ENCODE measurements at places on chromosomes 6 and 20.
A peak's percentile ranks its signal among the peaks of the same experiment; 100 is the strongest.

DNA sequence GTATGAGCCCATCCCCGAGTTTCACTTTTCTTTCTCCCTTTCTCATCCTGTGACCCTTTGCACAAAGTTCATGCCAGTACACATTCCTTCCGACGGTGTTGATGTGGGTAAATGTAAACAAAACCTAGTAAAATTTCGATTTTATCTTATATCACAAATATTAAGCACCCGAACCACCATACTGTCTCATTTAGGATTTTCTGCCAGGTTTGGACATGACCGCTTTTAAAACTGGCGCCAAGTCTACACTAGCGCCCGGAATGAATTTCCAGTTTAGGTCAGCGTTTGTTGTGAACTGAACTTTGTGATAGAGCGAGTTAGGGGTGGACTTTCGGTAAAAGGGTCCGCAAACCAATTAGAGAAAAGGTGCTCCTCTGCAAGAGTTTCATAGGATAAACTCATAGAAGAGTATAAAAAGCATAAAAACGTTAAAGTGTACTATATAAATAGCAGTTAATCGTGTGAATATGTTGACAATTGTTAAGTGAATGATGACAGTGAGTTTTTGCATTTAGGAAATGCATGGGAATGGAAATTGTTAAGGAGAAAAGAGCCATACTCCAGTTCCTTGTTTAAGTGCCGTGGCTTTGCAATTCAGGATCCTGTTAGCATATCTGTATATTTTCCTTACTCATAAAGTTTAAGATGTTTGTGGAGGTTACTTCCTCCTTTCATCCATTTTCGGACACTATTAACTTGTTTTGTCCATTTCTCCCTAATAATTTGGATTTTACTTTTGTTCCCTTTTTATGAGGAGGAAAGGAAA, 937 bp downstream of the AKAP7 start:
- DNase-seq: peak; percentile 51

DNA sequence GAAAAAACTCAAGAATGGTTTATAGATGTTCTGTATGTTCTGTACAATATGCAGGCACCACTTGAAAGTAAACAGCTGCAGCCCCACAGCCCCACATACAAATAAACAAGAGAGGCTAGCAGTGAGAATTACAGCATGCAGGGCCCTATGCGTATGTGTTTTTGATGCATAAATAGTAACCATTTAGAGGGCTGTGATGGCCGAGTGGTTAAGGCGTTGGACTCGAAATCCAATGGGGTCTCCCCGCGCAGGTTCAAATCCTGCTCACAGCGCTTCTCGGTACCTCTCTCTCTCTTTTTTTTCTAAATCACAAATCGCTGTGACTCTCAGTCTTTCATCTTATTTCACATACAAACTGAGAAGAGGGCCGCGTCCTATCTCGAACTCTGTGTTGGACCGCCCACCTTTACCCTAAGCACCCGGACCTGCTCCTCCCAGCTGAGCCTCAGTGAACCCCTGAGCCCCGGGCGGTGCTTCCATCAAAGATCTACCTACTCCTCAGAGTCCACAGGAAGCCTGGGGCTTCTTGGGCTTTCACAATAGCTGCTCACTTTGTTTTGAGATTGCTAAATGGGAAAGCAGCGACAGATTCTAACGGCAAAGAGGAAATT, 37.7 kb upstream of the PRSS16 start:
- no peak for DNase-seq

- no peak for DNase-seq
Measured at GRCh38 chr6:5442319-5442718, 181.0 kb downstream of the FARS2 start.

DNA sequence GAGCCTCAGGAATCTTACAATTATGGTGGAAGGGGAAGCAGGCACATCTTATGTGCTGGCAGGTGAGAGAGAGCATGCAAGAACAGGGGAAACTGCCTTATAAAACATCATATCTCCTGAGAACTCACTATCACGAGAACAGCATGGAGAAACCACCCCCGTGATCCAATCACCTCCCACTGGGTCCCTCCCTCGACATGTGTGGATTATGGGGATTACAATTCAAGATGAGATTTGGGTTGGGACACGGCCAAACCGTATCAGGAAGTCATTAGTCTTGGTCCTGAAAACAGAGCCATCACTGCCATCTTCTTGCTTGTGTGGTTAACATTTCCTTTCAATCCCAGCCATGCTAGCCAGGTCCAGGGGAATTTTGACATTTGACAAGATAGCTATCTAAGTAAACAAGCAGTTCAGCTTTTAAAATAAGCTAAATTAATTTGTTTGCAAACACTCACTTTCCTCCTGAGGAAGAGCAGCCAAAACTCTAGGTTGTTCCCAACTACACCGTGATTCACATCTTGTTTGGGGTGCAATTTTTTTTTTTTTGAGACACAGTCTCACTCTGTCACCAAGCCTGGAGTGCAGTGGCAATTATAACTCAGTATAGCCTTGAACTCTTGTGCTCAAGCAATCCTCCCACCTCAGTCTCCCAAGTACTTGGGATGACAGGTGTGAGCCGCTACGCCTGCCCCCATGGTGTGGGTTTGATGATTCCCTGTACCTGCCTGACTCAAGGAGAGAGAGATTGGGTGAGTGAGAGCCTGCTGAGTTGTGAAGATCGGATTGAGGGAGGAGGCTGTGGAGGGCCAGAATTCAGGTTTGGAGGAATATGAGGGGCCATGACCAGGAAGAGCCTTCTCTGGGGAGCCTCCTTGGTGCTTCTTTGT, 13.0 kb upstream of the PPP1R14C start:
- no peak for DNase-seq

DNA sequence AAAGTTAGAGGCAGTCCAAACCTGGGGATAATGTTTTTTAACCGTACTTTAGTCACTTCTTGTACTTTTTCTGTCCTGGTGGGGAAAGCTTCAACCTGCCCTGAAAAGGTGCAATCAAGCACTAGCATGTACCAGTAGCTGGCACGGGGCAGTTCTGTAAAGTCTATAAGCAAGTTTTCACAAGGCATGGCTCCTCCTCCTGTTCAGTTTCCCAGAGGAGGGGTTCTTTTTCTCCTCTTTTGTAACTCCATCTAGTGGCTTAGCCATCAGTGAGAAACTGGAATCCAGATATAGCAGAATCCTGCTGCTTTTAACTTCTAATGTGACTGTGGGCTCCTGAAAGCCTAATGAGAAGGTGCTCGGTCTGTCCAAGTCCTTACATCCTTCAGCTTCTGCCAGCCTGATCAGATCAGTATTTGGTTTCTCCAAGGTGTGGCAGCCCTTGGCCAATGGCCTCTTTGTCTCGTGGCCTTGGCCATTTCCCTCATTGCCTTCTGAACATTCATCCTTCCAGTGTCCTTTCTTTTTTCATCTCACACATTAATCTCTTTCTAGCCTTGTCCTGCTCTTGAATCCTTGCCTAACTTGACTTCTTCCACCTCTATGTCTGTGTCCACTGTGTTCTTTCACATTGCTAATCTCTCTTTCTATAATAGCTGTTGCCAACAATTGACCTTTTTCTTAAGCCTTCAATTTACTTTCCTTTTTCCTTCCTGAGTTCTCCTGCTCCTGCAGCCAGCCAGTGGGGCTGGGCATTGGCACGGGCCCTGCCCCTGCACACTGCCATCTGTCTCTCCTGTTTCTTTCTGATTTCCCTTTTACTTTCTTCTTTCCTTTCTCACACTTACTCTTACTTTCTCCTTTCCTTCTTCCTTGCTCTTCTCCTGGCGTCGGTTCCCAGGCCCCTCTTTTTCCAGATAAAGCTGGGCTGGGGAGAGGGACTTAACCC, 222.0 kb upstream of the SYNCRIP start:
- DNase-seq: peak; percentile 52

GRCh38 chr6:112408522-112408921, 61.4 kb downstream of the RFPL4B start:
- DNase-seq: no peak

DNA sequence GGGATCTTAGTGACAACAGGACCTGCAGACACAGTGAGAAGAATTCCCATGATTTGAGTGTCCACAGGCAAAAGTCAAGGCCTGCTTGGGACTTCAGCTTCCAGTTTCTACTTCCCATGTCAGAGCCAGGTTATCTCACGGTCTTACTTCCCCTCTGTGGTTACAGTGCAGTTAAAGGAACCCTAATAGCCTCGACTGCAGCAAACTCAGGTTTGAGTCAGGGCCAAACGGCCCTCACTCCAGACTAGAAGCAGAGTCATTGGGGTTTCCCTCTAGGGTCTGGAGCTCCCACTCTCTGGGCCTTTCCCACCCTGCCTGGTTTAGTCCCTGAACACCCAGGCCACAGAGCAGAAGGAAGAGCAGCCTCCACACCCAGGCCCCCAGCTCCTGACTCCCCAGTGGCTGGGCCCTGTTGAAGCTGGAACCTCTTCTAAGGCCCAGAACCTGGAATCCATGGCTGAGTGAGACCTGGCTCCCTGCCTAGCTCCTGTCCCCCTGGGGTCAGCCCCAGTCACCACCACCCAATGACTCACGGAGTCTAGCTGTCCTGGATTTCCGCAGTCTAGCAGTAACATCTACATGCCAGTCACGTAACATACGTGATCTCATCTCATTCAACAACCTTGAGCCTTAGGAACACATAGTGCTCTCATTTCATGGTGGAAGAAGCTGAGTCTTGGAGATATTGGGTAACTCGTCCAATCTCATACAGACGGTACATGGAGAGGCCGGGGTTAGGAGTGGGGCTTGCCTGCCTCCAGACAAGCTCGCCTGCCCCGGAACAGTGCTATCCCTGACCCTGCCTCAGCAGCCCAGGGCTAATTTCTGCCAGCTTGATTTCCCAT, 9.2 kb upstream of the GHRH start:
- no peak for DNase-seq

DNA sequence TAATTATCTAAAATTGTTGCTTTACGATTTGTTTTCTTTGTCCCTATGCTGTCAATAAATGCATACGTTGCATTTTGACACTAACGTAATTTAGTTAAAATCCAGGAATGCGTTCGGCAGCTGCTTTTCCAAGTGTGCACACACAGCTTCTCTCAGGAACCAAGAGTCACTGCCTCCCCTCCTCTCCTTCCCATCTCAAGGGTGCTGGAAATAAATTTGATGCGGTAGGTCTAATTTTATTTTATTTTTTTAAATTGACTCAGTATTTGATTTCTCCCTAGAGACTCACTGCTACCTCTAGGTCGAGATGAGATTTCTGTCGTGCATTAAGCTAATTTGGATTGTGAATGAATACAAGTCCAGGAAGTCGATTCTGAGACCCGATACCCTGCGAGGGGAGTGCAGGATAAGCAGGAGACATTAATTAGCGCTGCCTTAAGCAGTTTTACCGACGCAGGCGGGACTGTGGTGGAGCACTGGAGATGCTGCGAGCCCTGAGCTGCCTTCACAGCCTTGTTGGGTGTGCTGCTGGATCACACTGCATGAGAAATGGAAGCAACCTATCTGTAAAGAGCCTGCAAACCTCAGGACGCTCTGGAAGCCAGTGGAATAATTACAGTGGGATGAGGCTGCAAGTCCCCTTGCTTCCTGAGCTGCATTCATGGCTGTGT, 381.2 kb downstream of the C6orf118 start:
- DNase-seq: peak; percentile 68

- no peak for DNase-seq
Measured at GRCh38 chr20:56004007-56004406, 1.3 kb downstream of the CBLN4 start.

DNA sequence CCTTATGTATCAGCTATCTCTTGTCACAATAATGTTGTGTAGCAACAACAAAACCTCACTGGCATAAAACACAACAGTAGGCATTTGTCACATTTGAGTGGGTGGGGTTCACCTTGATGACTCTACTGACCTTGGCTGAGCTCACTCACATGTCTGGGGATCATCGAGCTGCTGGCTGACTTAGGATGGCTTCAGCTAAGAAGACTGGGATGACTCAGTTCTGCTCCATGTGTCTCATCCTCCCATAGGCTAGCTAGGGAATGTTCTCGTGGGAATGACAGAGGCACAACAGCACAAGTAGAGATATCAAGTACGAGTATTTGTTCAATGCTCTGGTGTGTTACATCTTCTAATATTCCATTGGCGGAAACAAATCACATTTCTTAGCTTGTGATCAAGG, 167.9 kb downstream of the PLCB1 start:
- no peak for DNase-seq

- DNase-seq: no peak
Measured at GRCh38 chr6:45614488-45615285, 237.0 kb upstream of the SUPT3H start.

DNA sequence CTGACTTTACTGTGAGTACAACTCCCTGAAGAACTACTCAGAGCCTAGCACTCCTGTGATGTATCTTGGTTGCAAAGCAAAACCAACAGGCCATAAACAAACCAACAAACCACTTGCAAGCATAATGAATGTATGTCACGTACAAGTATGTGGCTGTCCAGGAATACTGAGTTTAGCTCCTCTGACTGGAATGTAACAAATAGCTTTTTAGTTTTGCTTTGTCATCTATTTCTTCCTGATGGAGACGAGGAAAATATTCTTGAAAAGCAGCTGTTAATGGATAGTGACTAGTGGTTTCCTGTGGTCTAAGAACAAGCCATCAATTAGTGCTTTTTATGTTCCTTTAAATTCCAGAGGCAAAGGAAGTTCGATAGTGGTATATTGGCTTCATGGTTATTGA, 101.9 kb upstream of the LY86 start:
- DNase-seq: no peak

DNA sequence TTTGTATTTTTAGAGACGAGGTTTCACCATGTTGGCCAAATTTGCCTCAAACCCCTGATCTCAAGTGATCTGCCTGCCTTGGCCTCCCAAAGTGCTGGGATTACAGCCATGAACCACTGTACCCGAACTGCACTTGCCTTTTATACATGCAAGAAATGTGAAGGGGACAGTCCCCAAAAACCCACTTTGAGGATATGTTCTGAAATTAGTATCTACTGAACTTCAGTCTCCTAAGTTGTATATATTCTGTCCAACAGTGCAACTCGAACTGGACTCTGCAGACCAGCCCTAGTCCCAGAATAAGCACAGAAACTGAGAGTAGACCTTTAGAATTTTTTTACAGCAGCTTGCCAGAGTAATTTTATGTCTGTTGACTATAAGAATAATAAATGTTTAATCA, 28.5 kb downstream of the BACH2 start:
- no peak for DNase-seq

GRCh38 chr6:21869085-21869771, 275.7 kb downstream of the SOX4 start:
- no peak for DNase-seq

- no peak for DNase-seq
Measured at GRCh38 chr6:149342525-149342924, 25.0 kb downstream of the TAB2 start.

DNA sequence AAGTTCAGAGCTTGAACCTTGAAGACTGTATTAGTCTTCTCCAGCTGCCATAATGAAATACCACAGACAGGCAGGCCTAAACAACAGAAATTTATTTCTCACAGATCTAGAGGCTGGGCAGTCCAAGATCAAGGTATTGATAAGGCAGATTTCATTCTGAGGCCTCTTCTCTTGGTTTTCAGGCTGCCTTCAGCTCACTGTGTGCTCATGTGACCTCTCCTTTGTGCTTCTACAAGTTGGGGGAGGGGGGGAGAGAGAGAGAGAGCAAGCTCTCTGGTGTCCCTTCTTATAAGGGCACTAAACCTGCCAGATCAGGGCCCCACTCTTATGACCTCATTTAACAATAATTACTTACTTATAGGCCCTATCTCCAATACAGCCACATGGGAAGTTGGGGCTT, 102.6 kb upstream of the RSPO3 start:
- DNase-seq: no peak

GRCh38 chr20:37172836-37173235, 6.3 kb upstream of the RPN2 start:
- no peak for DNase-seq

All from cerebellar cortex (tissue), 1 donor.